ENCODE measurements at places on chromosomes 13 and 19. TPM values are rescaled to one million over a fixed set of nuclear protein-coding genes. Genes with fewer than 3 reads are reported as not detected.

- H3K27ac ChIP-seq, result peak overlapping the region; percentile 100
- no peaks in the 10 kb centered on the region for H3K36me3 ChIP-seq
- peaks cover 46% of the 10 kb centered on the region for H3K4me1 ChIP-seq
- H3K27me3 ChIP-seq, result no peaks in the 10 kb centered on the region
- peak; percentile 92 for DNase-seq
Measured at GRCh38 chr19:2543463-2544442, 67.8 kb downstream of the GADD45B start.

- no peak overlapping the region for H3K27ac ChIP-seq
- no peak for DNase-seq
- H3K36me3 ChIP-seq, result no peaks in the 10 kb centered on the region
- peaks cover 31% of the 10 kb centered on the region for H3K4me1 ChIP-seq
- no peak overlapping the region for H3K4me3 ChIP-seq
Measured at GRCh38 chr13:46603165-46603603, 50.2 kb downstream of the LRCH1 start.

GRCh38 chr13:92136449-92137155 lies 738.2 kb downstream of the GPC5 start:
- no peaks in the 10 kb centered on the region for H3K27me3 ChIP-seq
- H3K36me3 ChIP-seq, result no peaks in the 10 kb centered on the region
- H3K4me1 ChIP-seq, result no peaks in the 10 kb centered on the region
- peak; percentile 21 for DNase-seq
- H3K4me3 ChIP-seq, result no peak overlapping the region
- no peak overlapping the region for H3K27ac ChIP-seq

- no peaks in the 10 kb centered on the region for H3K36me3 ChIP-seq
- no peak overlapping the region for H3K27ac ChIP-seq
- no peak for DNase-seq
- no peaks in the 10 kb centered on the region for H3K4me1 ChIP-seq
- H3K4me3 ChIP-seq, result no peak overlapping the region
- H3K27me3 ChIP-seq, result peaks cover 11% of the 10 kb centered on the region
Measured at GRCh38 chr13:111661776-111662175, 341.3 kb downstream of the TEX29 start.

- DNase-seq, result peak; percentile 47
- H3K4me3 ChIP-seq, result no peak overlapping the region
- H3K36me3 ChIP-seq, result no peaks in the 10 kb centered on the region
- H3K27ac ChIP-seq, result no peak overlapping the region
- no peaks in the 10 kb centered on the region for H3K27me3 ChIP-seq
Measured at GRCh38 chr13:79880818-79881217, 399.9 kb downstream of the NDFIP2 start.

DNA sequence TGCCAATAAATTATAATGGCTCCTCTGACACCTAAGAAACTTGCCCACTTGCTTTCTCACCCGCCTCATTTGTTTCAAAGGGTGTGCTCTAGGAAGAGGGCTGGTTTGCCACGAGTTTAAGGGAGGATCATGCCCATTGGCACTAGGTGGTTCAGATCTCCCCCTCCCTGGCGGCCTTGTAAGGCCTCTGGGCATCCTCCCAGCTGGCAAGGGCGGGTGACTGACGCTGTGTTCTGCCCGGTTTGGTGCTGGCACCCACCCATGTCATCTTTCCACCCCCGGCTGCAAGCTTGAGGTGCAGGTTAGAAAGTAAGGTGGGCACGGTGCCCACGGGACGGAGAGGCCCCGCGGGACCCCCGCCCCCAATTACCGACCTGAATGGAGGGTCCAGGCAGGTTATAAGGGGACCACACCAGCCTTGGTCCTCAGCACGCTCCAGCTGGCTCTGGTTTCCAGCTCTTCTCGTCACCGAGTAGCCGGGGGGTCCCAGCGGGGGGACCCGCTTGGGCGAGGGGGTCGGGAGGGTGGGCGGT lies 90.4 kb downstream of the PTPRS start:
- no peaks in the 10 kb centered on the region for H3K27me3 ChIP-seq
- H3K27ac ChIP-seq, result no peak overlapping the region

DNA sequence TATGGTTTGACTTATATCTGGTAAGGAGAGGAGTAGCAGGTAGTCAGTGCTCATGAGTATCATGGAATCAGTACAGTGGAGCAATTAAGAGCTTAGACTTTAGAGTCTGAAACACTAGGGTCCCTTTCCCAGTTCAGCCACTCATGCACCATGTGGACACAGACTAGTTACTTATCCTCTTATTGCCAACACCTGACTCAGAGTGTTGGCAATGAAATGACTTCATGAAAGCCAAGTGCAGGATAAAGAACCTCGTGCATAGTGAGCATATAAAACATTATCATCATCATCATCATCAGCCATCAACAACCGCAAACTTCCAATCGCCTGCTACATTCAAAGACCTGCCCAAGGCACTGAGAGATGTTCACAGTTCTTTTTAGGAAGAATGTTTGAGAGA lies 164.2 kb downstream of the FOXO1 start:
- no peak overlapping the region for H3K4me3 ChIP-seq
- no peaks in the 10 kb centered on the region for H3K27me3 ChIP-seq
- H3K36me3 ChIP-seq, result no peaks in the 10 kb centered on the region
- H3K4me1 ChIP-seq, result no peaks in the 10 kb centered on the region

- H3K27me3 ChIP-seq, result peaks cover 19% of the 10 kb centered on the region
- H3K4me3 ChIP-seq, result no peak overlapping the region
- DNase-seq, result no peak
- no peak overlapping the region for H3K27ac ChIP-seq
- no peaks in the 10 kb centered on the region for H3K36me3 ChIP-seq
Measured at GRCh38 chr13:106407338-106407737, 128.1 kb downstream of the EFNB2 start.

- no peaks in the 10 kb centered on the region for H3K4me1 ChIP-seq
- H3K4me3 ChIP-seq, result no peak overlapping the region
- no peaks in the 10 kb centered on the region for H3K27me3 ChIP-seq
- DNase-seq, result no peak
- no peak overlapping the region for H3K27ac ChIP-seq
Measured at GRCh38 chr13:22076658-22077057, 405.8 kb downstream of the FGF9 start.

The NBEA gene
- total RNA-seq, result 13.2 TPM

Measured in cardiac muscle cell (in vitro differentiated cells and primary cell).